ENCODE measurements at places on chromosomes 1 and 21.

DNA sequence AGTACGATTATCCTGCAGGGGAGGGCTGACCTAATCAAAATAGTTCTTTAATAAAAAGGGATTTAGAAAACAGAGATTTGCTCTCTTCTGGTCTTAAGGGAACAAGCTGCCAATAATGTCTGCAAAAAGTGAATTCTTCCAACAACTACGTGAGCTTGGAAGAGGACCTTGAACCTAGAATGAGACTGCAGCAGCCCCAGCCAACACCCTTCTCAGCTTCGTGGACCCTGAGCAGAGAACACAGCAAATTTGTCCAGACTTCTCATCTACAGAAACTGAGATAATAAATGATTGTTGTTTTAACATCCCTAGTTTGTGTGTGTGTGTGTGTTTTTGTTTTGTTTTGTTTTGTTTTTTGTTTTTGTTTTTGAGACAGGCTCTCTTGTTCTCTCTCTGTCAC is 309.4 kb downstream of the GRIK1 start:
- no peak for DNase-seq

DNA sequence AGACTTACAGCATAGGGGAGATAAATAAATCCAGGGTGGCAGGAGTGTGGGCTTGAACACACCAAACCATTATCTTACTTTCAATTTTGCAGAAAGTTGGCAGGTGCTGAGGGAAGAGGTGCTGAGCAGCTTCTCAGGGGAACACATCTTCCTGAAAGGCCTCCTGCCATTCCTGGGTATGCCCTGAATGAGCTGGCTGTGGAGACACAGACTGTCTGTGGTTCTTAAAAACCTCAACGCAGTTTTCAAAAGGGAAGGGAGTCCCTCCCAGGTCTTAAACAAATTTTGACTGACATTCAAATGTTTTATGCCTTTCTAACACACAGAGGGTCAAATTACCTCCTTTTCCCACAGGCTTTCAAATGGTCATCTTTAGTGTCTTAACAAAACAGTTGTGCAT is 166.9 kb downstream of the TNFSF18 start:
- DNase-seq, result no peak

DNA sequence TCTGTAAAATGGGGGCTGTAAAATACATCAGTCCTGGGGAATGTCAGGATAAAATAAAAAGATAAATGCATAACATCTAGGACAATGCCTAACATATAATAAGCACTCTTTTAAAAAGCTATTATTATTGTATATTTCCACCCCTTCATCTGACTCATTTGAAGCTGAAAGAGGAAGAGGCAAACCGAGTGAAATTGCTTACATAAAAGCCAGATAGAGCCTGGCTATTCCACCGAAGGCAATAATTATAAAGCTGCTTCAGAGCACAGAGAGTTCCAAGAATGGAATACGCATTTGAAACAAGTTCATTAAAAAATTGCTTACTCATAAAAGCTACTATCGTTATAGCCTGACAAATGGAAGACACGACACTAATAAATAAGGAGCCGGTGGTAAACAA is 186.1 kb upstream of the CAMK1G start:
- no peak for DNase-seq

DNA sequence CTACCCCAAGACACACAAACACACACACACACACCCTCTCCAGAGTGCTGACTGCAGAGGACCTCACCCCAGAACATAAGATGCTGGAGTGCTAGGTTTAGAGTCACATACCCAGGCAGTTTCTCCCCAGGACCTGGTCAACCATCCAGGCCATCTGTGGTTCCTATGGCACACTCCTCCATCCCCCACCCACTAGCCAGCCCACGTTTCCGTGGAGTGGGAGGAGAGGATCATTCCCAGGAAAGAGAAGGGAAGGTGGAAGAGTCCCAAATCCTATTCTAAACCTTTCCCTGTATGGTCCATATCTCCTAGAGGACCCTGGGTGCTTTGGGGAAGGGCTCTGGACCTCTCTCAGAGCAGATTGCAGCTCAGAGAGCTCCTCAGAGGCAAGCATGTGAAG is 1.1 kb downstream of the KCNJ9 start:
- no peak for DNase-seq

DNA sequence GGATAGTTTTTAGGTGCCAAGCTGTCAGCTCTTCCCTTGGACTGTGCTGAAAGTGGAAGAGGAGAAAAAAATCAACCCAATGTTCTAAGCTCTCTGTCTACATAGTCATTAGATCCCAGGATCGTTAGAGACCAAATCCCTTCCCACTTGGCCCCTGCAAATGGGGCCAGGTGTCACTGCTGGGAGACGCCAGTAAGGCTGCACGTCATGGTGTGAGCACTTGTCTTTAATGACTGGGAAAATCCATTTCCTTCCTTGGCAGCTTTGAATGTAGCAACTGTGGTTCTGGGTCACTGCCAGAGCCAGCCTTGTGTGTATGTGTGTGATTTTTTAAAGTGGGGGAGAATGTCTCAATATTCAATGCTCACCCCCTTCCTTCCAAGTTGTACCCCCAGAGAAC is 59.9 kb downstream of the MAN1C1 start:
- no peak for DNase-seq

Data from stimulated activated CD8-positive, alpha-beta memory T cell treated with anti-CD3 and anti-CD28 coated beads, Interleukin-2, amount 100 ng/mL, for 1 hour (primary cell).